ENCODE measurements at places on chromosomes 6 and 20.

DNA sequence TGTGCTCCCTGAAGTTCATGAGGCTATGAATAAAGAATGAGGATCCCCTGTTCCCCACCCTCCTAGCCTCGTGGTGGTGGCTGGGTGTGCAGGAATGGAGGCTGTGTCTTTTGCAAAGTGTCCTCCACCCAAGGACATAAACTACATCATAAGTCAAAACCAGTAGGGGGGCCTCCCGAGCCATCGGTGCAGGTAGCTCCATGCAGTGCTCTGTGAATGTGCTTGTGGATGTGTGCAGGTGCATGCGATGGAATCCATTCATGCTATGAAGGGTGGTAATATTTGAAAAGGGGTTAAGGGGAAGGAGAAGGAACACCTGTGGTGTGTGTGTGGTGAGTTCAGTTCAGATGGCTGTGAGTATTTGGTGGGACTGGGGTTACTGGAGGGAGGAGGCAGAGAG is 197.3 kb downstream of the NRN1 start:
- DNase-seq = no peak

DNA sequence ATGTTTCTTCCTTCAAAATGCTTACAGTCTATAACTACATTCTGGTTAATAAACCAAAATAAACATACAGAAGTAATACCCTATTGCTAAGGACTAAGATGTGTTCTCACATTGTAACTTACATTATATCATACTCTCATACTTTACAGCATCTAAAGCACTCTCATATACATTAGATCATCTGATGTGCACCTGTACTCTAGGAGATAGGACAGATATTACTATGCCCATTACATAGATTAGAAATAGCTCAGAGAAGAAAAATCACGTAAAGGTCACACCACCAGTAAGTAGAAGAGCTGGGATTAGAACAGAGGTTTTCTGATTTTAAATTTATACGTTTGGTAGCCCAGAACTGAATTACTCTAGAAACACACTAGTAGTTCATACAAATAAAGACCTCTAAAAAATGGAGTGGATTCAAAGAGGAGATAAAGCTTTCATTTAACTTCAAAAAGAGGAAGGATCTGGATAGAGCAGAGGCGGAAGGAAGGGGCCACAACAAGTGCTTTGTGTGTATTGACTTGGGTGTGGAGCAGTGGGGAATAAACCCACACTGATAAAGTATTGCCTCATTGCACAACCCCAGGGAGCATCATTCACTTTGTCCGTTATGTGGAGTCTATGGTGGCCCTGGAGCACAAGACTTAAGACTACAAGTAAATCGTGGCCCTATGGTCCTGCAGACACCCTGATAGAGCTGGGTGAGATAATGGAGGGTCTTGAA is 30.9 kb downstream of the SLC2A12 start:
- DNase-seq = no peak

- DNase-seq = no peak
These were observed 3.7 kb downstream of the SGK1 start for GRCh38 chr6:134314006-134314821.

DNA sequence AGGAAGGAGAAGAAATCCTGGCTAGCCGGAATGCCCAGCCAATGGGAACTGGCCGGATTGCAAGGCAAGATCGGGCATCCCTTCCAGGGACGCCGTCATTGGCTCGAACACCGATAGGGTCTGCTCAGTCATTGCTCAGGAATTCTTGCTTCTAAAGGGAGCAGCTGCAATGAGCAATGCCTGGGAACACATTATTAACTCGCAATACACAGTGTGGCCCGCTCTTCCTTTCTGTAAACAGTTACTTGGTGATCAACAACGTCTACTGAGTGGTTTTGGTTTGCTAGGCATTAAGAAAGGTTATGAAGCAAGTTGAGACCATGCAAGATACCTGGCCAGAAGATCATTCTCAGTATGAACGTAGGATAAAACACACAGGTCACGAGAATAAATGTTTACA is 165.4 kb upstream of the CITED2 start:
- DNase-seq = no peak

DNA sequence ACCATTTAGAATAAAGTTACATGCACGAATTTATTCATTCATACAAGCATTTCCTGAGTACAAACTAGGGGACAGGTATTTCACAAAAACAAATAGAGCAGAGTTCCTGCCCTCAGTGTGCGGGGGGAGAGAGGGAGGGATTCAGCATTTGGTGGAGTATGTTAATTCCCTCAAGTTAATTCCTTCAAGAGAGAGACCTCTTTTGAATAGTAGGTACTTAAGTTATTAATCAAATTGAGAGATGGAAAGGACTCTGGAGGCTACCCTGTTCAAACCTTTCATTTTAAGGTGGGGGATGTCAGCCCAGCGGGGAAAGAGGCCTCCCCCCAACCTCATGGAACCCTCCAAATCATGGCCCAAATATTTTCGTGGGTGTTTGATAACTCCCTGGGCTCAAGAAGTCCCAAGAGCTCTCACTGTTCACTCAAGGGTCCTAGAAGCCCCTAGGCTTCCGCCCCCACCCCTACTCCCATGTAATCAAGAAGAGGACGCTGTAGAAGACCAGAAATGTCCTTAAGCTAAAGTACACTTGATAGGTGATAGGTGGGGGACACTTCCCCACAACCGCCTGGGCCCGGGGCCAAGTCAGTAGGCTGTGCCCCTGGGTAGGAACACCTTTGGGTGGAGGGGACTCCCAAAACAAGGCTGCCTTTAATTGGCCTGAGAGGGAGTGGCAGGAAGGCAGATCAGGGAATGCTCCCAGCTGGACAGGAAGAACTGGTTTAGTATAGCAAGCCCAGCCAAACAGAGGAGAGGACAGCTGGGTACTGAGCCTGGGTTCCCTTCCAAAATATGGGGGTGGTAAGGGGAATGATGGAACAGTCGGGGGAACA is 2.9 kb downstream of the SDC4 start:
- no peak for DNase-seq

DNA sequence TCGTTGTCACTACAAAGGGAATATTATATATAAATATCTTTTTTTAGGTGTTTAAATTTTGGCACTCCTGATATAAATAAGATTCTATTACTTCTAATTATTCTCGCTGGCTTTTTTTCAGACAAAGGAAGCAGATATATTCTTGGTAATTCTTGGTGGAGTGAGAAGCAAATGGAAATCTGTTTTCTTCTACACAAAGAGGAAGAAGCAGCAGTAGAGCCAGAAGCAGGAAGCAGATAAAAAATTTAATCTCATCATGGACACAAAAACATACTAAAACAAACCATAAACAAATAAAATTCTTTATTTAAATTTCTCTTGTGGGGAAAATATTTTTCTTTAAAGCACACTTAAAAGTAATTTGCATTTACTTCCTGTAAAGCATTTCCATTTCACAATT is 3.7 kb upstream of the KIAA0319 start:
- DNase-seq = no peak

GRCh38 chr20:63093966-63094766 is 87.4 kb upstream of the BHLHE23 start:
- DNase-seq = no peak

DNA sequence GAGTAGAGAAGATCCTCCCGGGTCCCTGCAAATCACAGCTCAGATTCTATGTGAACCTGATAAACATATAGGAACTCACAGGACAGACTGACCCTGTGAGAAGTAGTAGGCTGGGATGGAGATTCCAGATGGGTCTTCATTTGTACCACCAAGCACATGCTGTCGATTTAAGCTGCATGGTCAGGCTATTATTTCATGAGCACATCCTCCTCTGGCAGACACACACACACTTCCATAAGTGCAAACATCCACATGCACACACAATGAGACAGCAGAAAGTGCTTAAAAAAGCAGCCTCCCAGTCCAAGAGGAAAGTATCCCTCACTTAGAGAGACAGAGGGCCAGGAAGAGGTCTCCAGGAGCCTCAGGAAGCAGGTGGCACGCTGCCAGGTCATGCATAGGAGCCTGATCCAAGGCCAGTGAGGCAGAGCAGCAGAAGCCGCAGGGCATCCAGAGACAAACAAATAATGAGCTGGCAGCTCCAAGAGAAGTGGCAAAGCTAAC is 131.8 kb downstream of the UNC5CL start:
- DNase-seq = no peak

GRCh38 chr20:46009816-46010215 is 1.1 kb downstream of the MMP9 start:
- no peak for DNase-seq
